ENCODE measurements at places on chromosomes 1 and 21.

DNA sequence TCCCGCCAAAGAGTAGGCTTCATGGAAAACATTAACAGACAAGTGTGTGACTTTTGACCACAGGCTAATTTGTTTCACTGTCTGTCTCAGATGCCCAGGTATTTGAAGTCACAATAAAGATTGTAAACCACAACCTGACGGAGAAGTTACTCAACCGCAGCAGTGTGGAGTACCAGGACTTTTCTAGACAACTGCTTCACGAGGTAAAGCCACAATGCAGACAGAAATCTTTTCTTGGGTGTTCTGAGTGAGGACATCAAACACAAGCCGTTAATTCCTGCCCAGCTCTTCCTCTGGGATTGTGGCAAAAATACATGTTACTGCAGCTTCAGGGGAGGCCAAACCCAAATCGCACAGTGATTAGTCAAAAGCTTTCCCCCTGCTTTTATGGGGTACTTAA is 31.0 kb downstream of the UMODL1 start:
- DNase-seq: no peak

DNA sequence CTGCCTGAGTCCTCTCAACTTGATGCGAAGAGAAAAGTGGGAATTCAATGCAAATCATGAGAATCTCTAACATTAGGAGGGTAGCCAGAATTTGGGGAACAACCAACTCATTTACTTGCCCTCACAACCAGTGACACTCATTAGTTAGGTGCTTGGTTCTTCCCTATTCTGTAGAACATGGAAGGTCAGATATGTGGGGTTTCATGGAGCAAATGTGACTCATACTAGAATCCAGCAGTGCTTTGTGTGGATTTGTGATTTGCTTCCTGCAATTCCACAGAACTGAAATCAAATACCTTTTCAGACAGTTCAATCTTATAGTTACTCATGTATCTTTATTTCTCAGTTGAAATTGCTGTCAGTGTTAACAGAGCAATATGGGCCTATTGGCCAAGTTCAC is 6.9 kb upstream of the ETV3 start:
- DNase-seq: no peak

DNA sequence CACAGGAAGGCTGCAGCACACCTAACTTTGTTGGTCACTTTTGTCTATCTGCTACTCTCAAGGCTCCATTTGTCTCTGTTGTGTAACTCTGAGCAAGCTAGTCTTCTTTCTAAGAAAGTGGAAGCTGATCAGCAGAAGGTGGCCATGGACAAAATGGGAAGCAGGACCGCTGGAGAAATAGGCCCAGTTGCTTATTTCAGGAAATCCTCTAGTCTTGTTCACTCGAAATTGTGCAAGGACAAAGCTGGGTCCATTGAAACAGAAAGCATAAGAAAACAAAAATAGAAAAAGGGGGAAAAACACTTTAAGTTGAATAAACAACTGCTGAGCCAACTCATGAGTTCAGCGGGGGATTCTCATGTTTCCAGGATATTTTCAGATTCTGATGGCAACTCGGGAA is 150.1 kb downstream of the PBX1 start:
- no peak for DNase-seq

GRCh38 chr1:36890776-36891175 is 143.5 kb downstream of the GRIK3 start:
- DNase-seq: peak; percentile 3

GRCh38 chr1:21344750-21345443 is 54.6 kb upstream of the ECE1 start:
- DNase-seq: no peak

- DNase-seq: no peak
These were observed 14.2 kb downstream of the VPS13D start for GRCh38 chr1:12244078-12244477.

DNA sequence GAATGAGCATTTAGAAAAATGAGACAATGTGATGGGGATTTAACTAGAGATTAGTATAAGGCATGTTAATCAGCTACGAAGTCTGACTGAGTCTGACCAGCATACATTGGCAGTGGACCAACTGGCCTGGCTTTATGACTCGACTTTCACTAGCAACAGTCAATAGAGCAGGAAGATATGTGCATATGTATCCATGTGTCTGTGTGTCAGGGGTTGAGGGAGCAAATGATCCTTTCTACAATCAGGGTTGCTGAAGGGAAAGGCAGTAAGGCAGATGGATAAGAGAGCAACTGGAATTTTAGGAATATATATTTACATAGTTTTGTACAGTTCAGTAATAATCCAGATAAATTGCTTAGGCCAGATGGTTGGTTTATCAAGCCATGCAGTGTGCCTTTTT is 645.6 kb downstream of the PLA2G4A start:
- DNase-seq: no peak

- no peak for DNase-seq
These were observed 22.0 kb upstream of the DNASE2B start for GRCh38 chr1:84376000-84376910.

GRCh38 chr1:32758795-32759430 is 56.3 kb upstream of the SYNC start:
- DNase-seq: no peak

DNA sequence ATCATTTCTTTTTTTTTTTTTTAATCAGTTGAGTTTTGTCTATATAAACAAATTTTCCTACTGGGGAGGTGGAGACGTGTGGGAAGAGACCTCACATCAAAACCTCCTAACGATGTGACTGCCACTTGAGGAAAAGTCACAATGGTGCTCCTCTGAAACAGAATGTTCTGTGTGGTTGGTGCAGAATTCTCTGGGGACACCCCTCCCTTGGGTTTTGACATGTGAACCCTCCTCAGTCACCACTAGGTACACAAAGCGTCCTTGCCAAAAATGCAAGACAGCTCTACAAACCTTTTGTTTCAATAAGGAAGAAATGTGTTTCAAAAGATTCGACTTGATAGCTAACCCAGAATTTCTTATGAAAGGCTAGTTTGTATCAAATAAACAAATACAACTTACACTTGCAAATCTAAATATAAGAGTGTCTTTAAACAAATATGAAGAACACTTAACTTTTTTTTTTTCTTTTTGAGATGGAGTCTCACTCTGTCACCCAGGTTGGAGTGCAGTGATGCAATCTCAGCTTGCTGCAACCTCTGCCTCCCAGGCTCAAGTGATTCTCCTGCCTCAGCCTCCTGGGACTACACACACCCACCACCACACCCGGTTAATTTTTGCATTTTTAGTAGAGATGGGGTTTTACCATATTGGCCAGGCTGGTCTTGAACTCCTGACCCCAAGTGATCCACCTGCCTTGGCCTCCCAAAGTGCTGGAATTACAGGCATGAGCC is 9.3 kb downstream of the SLC25A24 start:
- DNase-seq: no peak

DNA sequence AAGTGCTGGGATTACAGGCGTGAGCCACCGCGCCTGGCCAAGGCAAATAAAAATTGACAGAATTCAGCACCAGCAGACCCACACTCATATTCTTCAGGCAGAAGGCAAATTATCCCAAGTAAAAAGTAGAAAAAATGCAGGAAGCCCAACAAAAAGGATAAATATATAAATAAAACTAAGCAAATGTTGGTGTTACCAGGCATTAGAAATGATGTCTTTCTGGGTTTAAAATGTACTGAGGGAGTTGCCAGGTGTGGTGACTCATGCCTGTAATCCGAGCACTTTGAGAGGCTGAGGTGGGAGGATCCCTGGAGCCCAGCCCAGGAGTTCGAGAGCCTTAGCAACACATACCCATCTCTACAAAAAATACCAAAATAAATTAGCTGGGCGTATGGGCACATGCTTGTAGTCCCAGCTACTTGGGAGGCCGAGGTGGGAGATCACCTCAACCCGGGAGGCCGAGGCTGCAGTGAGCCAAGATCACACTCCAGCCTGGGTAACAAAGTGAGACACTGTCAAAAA is 6.3 kb downstream of the INTS11 start:
- DNase-seq: no peak

DNA sequence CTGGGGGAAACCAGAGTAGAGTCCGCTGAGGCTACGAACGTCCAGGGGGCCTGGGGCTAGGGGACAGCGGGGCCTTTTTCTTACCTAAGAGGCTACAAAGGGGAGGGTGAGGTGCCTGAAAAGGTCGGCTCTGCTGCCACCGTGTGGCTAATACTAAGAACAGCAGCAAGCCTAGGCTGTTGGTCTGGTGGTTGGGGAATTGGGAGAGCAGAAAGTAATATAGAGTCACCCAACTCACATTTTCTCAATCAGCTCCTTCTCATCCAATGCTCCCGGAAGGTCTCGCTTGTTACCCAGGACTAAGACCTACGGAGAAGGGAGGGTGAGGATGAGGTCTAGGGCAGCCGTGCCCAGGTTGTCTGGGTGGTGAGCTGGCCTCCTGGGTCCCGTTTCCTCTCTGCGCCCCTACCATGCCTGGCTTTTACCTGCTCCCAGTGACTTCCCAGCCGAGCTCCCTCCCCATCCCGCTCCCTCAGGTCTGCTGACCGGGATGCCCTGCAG is 9.3 kb downstream of the ARL8A start:
- DNase-seq: peak; percentile 40

GRCh38 chr1:112790920-112791722 is 76.0 kb upstream of the PPM1J start:
- no peak for DNase-seq

GRCh38 chr1:36882536-36883285 is 151.6 kb downstream of the GRIK3 start:
- DNase-seq: no peak

DNA sequence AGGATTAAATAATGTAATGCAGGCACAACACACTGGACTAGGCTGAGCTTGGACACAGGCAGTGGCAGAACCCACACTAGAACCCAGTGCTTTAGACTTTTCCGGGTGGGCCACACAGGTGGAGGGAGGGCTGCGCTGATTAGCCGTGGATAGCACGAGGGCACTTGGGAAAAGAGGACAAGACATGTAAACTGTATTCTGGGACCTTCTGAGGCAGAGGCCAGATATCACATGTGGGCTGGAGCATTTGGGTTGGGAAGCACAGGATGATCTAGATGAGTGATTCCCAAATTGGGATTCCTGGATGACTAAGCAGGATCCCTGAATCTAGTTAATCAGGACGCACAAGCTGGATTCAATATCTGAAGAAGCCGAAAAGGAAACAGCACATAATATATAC is 20.3 kb upstream of the A3GALT2 start:
- no peak for DNase-seq

DNA sequence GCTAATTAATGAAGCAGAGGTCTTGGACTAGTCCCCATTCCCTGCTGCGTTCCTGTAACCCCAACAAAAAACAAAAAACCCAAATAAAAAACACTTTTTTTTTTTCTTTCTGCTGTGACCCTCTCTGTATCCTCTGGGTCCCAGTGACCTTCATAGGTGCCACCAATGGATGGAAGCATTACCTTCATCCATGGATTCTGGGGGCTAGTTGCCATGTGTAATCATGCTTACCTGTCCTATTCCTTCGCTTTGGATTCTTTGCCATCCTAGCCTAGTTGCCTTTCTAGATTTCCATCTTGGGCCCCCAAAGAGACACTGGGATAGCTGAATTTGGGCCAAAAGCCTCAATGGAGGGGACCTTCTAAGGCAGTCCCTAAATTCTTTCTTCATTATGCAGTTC is 1208.7 kb downstream of the BRINP3 start:
- no peak for DNase-seq
